ENCODE measurements at places on chromosomes 6 and 20. TPM values are rescaled to one million over a fixed set of nuclear protein-coding genes. Genes with fewer than 3 reads are reported as not detected.

GRCh38 chr6:96942676-96943075 lies 18.1 kb downstream of the KLHL32 start:
- DNase-seq, result no peak

DNA sequence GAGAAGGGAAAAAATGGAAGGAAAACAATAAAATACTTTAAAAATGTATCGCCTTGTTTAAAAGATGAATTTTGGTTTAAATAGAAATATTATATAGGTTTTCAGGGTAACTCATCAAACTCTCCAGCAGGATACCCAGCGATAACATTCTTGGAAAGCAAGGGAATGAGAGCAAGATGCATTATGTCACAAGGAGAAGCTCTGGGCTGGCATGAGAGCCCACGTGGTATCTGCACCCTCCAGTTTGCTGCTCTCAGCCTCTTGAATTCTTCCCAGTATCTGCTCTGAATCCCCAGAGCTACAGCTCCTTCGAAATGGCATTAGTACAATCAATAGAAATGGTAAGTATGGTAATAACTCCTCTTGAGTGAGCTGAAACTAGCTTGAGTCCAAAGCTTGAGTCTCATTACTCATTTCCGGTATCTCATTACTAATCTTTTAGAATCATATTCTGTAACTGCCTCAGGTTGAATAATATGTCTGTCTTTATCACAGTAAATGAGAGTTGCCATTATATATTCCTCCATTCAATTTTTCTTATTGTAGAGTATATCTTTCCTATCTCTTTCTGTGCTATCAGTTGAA lies 4.9 kb upstream of the TMEM242 start:
- no peak for DNase-seq

DNA sequence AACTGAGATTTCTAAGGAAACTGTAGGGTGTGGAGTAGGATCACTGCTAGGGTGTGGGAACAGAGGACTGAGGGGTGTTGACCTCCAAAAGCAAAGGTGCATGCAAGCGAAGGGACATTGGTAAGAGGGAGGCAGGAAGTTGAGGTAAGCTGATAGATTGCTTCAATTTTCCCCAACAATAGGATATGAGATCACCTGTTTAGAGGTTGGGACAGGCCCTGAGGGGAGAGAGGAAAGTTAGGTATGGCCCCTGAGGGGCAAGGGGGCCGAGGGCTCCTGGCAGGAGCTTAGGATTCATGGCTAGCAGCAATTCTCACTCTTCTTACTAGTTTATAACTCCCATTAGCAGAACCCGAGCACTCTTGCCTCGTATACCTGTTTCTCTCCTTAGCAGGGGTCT lies 106.8 kb upstream of the RPS6KA2 start:
- no peak for DNase-seq

- no peak for DNase-seq
Observed at GRCh38 chr6:165106261-165106660, 203.1 kb downstream of the C6orf118 start.

GRCh38 chr6:135097172-135097571 lies 42.5 kb upstream of the HBS1L start:
- DNase-seq, result no peak

DNA sequence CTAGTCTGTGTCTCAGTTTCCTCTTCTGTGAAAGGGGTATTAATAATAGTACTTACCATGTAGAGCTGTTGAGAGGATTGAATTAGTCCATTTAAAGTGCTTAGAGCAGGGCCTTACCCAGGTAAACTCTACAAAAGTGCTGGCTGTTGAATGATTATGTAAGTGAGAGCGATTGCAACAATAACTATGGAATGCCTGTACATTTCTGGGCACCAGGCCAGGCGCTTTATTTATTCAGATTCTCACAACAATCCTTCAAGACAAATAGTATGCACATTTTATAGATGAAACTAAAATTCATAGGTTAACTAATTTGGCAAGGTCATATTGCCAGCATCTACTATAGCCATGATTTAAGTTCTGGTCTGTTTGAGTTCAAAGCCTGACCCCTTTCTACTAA lies 78.3 kb upstream of the MMS22L start:
- no peak for DNase-seq

GRCh38 chr6:86192123-86192522 lies 549.4 kb upstream of the SYNCRIP start:
- no peak for DNase-seq

GRCh38 chr6:2396042-2396657 lies 150.7 kb upstream of the GMDS start:
- DNase-seq, result no peak

DNA sequence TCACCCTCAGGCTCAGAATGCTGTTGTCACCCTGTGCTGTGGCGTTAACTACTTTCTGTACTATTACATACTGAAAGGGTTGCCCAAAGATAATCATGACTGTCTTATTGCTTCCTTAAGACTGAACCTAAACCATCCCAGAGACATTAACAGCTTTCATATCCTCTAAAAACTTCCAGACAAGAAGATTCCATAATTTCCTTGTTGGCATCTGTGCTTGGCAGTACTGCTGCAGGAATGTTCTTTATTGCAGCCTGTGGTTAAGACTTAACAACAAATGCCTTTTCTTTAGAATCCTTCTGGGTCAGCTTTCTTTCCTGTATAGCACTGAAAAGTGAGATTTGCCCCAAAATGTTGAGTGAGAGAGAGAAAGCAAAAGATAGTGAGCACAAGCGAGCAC lies 109.7 kb downstream of the GJA10 start:
- no peak for DNase-seq

GRCh38 chr20:21301940-21302663 lies 1.0 kb upstream of the XRN2 start:
- DNase-seq, result no peak

- DNase-seq, result peak; percentile 80
Observed at GRCh38 chr6:35087361-35088280, 53.5 kb downstream of the TCP11 start.

DNA sequence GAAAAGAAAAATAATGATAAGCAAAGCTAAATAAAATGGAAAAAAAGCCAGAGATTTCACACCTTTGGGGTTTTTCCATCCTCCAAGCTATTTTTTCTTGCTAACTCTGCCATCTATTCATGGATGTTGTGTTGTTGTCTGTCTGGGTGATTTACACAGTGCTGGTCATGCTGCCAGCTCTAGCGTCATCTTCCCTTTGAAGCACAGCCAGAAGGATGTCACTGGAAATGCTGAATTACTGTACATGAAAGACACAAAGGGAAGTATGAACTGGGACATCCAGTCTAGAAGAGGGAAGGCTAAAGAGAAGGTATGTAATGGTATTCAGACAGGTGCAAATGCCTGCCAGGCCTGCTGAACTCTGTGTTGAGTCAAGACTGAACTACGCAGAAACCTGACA lies 241.9 kb upstream of the STXBP5 start:
- DNase-seq, result no peak

GRCh38 chr6:114096561-114097172 lies 125.7 kb upstream of the HDAC2 start:
- no peak for DNase-seq

GRCh38 chr6:73695619-73696421 lies at the start of gene CD109:
Gene CD109, plus strand, starts transcription at chr6:73696203. Its CDS starts 13 bp downstream, at chr6:73696216.
- DNase-seq, result no peak

- no peak for DNase-seq
Observed at GRCh38 chr6:33075568-33076405, at the start of gene HLA-DPB1. Gene HLA-DPB1, plus strand, starts transcription at chr6:33075990. Its CDS starts 52 bp downstream, at chr6:33076042.

- no peak for DNase-seq
Observed at GRCh38 chr20:44092551-44093248, 94.3 kb downstream of the JPH2 start.

- DNase-seq, result no peak
Observed at GRCh38 chr6:143655541-143655940, 22.2 kb upstream of the PHACTR2 start.

DNA sequence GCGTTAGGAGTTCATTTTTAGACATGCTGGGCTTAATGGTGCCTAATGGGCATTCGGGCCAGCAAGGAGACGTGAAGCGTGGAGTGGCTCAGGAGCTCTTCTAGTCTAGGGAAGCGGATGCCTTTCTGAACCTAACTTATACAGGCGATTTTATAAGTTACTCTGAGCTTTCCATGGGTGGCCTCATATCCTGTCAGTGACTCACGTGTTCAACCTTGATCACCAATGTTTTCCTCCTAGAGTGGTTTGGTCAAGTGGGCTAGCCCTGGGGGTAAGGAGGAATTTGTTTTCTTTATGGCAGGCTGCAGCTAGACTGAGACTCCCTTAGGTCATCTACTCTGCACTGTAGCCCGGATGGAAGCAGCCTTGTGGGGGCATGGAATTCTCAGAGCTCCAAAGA lies 52.1 kb downstream of the PLAGL1 start:
- no peak for DNase-seq

DNA sequence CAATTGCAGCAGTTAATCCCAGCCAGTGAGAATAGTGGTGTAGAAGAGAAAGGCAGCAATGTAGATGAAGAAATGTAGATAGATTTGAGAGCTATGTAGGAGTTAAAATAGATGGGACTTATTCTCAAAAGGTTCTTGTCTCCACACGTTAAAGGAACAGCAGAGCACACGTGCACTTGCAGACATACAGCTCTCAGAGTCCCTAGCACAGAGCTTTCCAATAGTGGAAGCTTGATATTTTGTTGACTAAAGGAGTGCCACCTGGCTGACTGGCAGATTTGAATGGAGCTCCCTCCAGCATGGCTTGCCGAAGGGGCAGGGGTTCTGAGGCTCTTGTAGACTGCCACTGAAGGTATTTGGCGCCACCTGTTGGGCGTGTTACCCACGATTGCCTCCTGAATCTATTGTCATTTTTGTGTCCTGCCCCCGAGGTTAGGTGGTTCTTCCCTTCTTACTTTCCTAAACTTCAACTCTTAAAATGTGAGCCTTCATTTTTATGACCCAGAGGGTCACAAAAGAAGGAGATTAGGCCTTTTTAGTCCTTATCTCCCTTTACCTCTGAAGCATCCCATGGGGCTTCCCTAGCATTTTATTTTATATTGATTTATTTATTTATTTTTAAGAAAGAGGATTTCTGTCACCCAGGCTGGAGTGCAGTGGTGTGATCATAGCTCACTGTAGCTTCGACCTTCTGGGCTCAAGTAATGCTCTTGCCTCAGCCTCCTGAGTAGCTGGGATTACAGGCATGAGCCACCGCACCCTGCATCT lies 16.4 kb downstream of the BRD2 start:
- no peak for DNase-seq

DNA sequence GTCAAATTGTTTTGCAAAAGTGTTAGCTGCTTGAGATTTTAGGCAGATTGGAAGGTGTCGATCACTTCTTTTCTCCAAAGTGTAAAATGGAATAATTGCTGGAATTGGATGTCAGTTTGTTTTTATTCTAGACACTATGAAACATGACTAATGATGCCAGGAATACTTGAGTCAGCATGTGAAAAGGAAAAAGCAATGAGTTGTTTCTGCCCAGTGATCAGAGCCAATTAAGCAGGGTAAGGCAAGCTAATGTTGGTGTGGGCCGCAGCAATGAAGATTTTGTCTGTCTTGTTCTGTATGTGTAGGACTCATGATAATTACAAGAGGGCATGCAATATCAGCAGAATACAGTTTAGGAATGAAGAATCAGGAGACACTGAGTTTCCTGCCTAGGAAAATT lies 110.3 kb downstream of the CARMIL1 start:
- DNase-seq, result no peak

DNA sequence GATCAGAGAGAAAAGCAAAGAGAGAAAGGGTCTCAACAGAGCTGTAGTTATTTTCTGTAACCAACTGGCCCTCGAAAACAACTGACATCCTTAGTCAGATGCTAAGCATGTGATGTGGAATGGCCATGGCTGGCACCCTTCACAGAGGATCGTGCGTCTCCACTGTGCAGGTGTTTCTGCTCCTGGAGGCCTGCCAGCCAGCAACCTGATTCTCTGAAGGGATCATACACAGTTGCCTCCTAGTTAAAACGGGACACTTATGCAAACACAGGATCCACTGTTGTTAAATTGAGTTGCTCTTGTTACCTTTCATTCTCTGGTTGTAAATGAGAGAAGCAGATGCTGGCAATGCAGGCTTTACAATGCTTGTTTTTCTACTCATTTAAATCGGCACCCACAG lies 148.5 kb downstream of the HDGFL1 start:
- DNase-seq, result no peak

DNA sequence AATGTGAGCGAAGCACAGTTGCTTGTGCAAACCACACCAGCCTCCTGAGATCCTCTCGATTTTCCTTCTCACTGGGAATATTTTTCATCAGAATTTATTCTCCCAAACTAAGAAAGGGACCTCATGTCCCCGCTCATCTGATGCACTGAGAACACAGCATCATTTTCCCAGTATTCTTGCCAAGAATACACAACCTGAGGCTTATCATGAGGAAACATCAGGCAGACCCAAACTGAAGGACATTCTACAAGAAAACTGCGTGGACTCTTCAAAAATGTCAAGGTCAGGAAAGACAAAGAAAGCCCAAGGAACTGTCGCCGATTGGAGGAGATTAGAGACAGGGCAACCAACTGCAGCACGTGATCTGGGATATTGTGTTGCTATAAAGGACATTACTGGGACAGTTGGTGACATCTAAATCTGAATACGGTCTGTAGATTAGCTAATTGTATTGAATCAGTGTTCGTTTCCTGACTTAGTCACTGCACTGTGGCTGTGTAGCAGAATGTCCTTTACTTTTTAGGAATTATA lies 72.3 kb downstream of the SNX5 start:
- no peak for DNase-seq

- DNase-seq, result no peak
Observed at GRCh38 chr6:144647406-144647964, 362.4 kb downstream of the UTRN start.

DNA sequence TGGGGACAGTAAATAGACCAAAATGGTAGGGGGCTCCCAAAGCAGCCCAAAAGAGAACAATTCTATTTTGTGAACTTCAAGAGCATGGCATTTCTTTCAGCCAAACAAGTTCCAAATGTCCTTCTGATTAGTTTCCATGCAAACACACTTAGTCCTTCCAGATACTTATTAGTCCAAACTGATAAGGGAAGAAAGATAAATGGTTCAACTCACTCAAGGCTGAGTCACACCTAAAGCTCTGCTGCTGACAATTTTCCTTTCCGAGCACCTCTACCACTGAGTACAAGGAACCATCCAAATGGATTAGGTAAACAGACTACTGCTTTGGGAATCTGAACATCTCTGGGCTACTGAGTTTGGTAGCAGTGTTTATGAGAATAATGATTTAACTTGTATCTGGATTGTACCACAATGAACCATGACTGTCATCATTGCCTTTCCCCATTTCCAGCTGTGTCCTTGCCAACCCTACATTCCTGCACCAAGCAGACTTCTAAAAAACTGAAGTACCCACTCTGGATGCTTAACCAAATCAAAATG lies 71.2 kb downstream of the TNFRSF21 start:
- no peak for DNase-seq

The GDAP1L1 gene
- not detected for total RNA-seq

The GCNT2 gene
- 3.0 TPM for total RNA-seq

The UTRN gene
- 193 TPM for total RNA-seq

The SAPCD1 gene
- total RNA-seq, result 2.0 TPM

The BPIFB4 gene
- total RNA-seq, result not detected

The SLC35D3 gene
- not detected for total RNA-seq

The FOXF2 gene
- 2.7 TPM for total RNA-seq

The NMBR gene
- total RNA-seq, result not detected

The ZNF831 gene
- 0.32 TPM for total RNA-seq

The TRIM10 gene
- not detected for total RNA-seq

The KCNS1 gene
- total RNA-seq, result not detected

The SNRPB2 gene
- total RNA-seq, result 38.9 TPM

The ASCC3 gene
- total RNA-seq, result 27.4 TPM

The BTNL2 gene
- not detected for total RNA-seq

The DEFB132 gene
- total RNA-seq, result 1.5 TPM

The C20orf202 gene
- total RNA-seq, result 0.32 TPM

Data from mesenteric fat pad (tissue), 1 donor.